Hypothalamus (tissue), 51 donors: ENCODE measurements at places on chromosomes 2 and 18.
A peak's percentile ranks its signal among the peaks of the same experiment; 100 is the strongest.

- DNase-seq, result no peak
Measured at GRCh38 chr2:8729939-8730338, 48.1 kb downstream of the ID2 start.

GRCh38 chr18:70243131-70243929, 37.8 kb upstream of the RTTN start:
- DNase-seq, result no peak

DNA sequence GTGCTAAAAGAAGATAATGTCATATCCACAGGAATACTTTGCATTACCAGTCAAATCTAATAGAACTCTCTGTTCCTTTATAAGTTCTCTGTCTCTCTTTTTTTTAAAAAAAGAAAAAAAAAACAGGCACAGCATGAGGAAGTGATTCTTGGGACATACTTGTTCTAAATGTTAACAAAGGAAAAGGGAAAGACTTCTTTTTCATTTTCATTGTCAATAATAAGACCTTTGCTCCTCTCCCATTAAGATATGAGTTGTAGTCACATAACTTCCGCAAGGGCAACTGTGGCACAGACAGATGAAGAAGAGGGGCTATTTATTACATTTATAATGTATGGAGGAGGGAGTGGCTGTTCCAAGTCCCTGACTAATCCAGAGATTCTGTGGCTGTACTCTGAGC, 4.7 kb downstream of the CD302 start:
- no peak for DNase-seq

GRCh38 chr2:132804051-132804450, 134.0 kb upstream of the LYPD1 start:
- DNase-seq, result peak; percentile 41

GRCh38 chr2:170271340-170271739, 93.4 kb downstream of the MYO3B start:
- DNase-seq, result no peak

DNA sequence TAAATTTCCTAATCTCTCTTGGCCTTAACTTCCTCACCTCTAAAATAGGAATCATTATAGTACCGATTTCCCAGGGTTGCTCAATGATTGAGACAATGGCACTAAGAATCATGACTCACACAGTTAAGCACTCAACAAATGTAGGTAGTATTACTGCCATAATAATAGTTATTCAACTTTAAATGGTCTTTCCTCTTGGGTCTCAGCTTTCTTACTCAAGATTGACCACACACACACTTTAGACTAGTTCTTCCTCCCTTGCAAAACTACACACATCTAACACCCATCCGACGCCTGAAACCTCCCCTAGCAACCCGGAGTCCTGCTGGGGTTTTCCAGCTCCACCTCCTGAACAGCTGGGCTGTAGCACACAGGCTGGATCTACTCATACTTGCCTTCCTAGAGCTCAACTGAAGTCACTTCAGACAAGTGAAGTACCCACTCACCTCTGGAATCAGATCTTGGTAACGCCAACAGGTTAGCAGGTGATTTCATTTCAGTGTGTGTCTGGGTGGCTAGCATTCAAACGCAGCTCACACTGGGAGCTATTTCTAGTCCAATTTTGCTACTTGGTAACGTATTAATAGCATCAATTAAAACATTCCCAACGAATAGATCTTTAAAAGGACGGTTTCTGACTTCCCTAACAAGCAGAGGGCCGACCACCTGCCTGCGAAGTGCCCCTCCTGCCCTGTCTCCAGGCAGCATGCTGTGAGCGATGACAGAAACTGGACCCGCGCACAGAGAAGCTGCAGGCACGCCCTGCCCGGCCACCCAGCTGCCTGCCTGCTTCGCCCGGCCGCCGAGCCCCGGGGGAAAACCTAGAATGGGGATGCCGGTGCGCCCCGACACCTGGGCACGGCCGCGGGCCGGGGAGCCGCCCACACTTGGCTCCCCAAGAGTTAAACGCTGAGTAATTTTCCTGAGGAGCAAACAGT, 1.1 kb downstream of the UXS1 start:
- DNase-seq, result peak; percentile 20

DNA sequence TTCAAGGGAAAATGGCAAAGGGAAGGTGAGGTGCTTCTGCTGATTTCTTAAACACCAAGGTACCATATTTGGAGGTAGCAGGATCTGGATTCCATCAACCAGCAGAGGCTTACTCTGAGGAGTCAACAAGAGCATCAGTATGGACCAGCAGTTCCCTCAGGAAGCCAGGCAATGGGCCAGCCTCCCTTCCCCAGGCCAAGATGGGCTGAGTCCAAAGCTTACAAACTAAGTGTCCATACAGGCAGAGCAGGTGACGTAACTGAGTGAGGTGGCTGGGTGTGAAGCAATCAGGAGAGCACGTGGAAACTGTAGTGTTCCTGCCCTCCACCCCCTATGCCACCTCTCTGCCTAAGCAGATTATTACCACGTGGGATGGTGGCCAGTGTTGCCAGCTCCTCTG, 134.2 kb upstream of the HNRNPA3 start:
- DNase-seq, result peak; percentile 43

- no peak for DNase-seq
Measured at GRCh38 chr2:121746071-121746578, 9.3 kb upstream of the TSN start.

DNA sequence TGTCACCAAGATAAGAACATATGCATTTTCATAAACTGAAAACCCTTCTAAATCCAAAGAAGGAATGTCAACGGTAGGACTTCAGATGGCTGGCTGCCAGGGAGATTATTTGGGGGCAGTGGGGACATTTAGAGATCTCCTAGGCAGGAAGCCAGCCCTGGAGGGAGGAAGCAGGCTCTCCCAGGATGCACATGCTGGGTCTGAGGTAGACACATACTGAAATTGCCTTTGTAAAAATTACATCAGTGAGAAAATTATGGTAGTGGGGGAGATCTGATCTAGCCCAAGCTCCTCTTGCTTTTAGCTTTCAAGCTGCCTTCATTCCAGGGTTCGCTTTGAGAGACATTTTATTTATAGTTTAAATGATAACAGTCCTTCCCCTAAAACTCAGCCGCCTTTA, 24.1 kb downstream of the MPP4 start:
- DNase-seq, result no peak

GRCh38 chr18:44686156-44686555, 5.5 kb downstream of the SETBP1 start:
- DNase-seq, result no peak

- DNase-seq, result no peak
Measured at GRCh38 chr2:187408926-187409325, 39.1 kb downstream of the CALCRL start.

GRCh38 chr2:216735086-216735485, 39.7 kb upstream of the IGFBP5 start:
- DNase-seq, result no peak

DNA sequence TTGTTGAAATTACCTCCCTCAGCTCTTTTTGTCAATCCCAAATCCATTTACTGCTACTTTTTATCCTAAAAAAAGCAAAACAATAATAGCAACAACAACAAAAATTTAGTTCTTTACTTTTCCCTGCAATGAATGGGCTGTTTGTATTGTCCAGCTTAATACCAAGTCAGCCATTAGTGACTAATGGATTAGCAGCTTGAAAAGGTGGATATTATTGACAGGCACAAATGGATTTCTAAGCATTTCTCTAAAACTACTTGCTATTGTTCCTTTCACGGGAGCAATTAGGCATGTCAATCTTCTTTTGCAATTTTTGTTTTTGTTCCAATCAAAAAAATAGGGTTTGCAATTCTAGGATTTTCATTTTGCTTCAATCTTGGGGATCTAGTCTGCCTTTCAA, 32.1 kb upstream of the SPAG16 start:
- DNase-seq, result no peak

- no peak for DNase-seq
Measured at GRCh38 chr2:13413989-13414388, 697.3 kb downstream of the TRIB2 start.

DNA sequence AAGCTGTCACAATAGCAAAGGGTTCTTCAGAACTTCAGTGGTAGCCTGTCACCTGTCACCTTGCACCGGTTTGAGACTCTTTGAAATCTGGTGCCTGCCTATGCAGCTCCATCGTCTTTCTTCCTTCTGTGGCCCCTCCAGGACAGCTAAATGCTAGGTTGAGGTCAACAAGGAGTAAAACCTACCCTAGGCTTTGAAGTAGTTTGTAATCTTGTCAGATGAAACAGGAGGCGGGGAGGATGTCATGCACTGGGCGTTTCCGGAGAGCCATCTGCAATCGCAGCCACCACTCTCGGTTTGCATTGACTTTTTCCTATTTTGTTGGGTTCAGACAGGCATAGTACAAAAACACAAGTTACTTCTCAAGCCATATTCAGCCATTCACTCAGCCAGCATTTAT, 116.7 kb downstream of the LPIN1 start:
- DNase-seq, result no peak

DNA sequence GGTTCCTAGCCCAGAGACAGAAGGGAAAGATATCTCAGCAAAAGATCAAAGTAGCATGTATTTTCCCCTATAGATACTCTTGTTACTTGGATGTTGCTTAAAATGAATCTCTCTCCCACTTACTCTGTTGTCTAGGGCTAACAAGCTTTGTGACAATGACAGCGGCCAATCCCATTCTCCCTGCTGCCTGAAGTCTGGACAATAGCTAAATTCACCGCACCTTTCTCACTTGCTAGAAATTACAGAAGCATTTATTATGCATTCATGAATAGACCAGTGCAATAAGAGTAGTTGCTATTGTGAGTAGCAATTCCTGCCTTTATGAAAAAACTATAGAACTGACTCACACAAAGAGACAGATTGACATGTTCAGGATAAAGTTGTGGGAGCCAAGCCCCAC, 42.2 kb upstream of the ZC3H15 start:
- no peak for DNase-seq

GRCh38 chr2:157476953-157477709, 33.2 kb upstream of the CYTIP start:
- DNase-seq, result no peak

- DNase-seq, result no peak
Measured at GRCh38 chr2:65749545-65749944, 317.1 kb upstream of the SPRED2 start.

DNA sequence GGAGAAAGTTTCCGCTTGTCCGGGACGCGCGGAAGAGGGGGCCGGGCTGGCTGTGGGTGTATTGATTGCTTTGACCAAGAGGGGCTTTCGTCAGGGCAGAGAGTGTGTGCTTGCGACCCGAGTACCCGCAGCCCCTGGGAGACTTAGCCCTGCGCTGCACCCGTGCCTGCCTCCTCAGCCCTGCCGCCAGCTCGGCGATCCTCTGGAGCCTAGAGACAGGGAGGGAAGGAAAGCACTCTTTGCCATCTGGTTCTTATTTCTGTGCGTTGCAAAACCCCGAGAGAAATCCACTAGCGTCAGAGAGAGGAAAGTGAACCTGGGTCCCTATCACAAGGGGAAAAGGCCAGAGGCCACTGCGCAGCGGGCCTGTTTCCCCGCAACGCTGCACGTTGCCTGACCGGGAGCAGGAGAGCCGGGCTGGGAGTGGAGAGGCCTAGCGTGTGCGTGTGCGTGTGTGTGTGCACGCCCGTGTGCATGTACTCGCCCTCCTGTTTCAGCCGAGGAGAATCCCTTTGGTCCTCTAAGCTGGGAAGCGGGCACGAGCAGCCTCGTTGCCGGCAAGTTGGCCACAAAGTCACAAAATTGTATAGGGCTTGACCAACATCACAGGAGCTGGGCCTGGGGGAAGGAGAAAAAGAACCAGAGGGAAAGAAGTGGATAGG, 1.7 kb downstream of the SIX3 start:
- no peak for DNase-seq
